Activated T-helper 17 cell treated with anti-CD3 and anti-CD28 coated beads, Interleukin-2, amount 50 U/mL, for 72 hours (primary cell): ENCODE measurements at places on chromosomes 1 and 21.
A peak's percentile ranks its signal among the peaks of the same experiment; 100 is the strongest.

- no peak for ATAC-seq
Observed at GRCh38 chr1:197081117-197081753, 14.2 kb upstream of the F13B start.

DNA sequence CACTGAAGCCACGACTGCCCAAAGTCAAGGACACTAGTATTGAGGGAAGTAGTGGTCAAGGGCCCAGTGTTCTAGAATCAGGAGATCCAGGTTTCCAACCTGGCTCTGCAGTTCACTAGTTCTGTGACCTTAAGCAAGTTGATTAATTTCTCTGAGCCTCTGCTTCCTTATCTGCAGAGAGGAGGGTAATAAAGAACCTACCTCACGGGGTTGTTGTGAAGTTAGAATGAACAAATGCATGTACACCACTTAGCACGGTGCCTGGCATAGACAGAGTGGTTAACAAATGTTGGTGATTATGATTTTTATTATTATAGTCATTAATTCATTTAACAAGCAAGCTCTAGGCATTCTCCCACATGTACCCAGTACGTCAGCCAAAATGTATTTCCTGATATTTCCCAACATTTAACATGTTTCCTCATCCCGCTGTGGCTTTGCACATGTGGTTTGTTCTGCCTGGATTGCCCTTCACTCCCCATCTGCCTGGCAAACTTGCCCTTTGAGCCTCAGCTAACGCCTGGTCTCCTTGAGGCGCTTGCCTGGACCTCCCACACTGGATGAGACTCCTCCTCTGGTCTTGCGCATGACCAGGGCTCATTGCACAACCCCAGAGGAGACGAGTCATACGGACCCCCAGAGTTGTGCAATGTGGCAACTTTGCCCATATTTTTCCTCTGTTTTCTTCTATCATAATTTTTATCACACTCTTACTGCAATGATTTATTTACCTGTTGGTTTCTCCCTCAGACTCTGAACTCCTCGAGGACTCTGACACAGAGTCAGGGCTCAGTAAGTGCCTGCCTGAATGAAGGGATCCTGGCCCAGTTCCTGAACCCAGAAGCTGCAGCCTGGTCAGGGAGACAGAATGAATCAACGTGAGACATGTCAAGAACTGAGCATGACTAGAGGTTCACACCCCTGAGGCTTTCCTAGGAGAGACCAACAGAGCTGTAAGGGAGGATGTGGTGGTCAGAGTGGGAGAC, 20.7 kb upstream of the MFSD2A start:
- ATAC-seq, result no peak

DNA sequence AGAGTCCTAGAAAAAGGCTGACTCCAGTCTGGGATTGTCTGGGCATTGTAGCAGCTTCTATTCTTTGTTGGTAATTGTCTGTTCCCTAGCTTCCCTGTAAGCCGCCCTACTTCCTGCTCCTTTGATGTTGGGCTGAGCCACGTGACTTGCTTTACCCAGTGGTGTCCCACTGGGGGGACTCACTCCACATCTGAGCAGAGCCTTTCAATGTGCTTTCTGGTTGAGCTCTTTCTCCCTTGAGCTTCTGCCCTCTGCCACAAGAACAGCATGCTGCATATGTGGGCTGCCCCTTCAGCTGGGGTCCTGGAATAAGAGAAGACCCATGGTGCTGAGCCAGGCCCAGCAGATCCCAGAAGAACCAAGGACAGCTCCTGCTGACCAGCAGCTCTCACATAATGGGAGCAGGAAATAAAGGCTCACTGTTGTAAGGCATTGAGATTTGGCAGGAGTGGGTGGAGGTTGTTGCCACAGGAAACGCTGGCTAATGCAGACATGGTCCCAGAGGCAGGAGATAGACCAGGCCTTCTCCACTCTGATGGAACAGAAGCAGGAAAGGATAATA, 276.3 kb upstream of the GJB5 start:
- ATAC-seq, result no peak

DNA sequence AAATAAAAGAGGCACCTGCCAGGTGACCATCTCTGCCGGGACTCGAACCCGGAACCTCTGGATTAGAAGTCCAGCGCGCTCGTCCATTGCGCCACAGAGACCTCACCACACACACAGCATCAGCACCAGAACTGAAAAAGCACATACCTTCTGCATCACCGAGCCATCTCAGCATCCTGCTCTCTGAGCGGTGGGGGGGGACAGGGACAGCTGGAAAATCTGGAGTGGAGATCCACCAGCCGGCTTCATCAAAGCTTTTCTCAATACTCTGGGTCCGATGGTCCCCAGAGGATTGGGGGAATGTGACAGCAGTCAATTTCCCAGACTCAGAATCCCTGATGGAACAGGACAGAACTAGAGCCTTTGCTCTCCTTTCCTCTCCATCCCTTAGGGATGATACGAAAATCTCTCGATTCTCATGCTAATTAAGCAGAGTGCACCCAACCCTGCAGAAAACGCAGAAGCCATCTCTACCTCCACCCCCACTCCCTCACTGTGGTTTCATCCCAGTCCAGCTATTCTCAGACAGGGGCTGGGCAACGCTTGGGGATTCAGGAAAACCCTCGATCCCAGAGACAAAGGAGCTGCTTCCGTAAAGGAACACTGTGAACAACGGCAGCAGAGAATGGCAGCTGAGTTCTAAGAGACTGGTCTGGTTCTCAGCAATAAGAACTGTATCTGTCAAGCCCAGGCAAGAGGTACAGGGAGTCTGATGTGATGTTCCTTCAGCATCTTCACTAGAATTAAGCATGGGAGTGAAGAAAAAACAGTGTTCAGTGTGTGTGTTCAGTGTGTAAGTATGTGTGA, 29.6 kb upstream of the CADM3 start:
- no peak for ATAC-seq

DNA sequence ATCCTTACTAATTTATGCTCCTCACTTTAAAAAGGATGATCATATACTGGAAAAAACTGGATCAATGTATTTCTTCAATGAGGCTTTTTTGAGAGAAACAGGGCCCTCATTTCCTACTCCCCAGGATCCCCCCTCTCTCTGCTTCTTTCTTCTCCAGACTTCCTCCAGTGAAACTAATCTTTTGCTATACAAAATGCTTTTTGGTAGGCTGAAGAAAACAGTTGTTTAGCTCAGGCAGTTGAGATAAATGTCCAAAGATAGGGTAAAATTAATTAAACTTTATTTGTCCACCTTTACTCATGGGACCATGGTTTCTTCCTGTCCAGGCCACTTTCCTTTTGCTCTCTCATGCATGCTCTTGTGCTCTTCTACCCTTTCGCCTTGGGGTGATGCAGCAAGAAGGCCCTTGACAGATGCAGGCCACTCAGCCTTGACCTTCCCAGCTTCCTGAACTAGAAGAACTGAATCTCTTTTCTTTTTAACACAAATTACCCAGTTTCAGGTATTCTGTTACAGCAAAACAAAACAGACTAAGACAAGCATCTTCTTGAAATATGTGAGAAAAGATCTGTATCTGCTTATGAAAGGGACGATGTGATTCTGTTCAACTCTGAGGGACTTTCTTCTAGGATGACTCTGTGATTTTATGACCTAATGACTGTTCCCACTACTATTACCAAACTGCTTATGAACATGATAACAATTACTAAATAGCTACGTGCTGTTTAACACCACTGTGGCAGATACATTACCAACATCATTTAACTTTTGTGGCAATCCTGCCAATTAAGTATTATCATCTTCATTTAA, 63.7 kb downstream of the NVL start:
- peak; percentile 64 for ATAC-seq

DNA sequence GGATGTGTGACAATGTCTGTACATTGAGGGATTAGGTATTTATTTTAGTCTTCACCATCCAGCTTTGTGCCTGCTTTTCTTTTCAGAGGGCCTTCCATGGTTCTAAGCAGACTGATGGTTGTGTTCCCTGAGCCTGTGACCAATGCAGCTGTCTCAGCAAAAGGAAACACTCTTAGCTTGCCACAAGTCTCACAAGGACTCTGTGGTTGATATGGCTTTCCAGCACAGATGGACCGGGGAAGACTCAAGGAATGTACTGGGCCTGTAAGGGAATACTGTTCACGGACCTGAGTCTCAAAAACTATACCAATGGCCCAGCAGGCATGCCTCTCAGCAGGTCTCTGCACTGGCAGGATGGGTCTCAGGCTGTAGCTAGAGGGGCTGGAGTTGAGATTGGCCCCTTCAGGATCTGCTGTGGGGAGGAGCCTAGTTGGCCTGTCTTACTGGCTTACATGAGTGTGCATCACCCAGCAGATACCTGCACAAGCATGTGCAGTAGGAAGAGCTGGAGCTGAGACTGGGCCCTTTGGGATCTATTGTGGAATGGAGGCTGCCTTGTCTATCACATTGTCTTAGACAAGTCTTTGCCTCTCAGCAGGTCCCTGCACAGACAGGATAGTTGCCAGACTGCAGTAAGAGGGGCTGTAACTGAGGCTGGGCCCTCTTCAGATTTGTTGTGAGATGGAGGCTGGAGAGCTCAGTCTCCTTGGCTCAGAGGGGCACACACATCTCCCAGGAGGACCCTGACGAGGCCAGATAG, 52.0 kb upstream of the PDC start:
- ATAC-seq, result no peak

- no peak for ATAC-seq
Observed at GRCh38 chr1:51147394-51147793, 45.4 kb downstream of the C1orf185 start.

- peak; percentile 66 for ATAC-seq
Observed at GRCh38 chr1:91731815-91732214, 154.1 kb downstream of the TGFBR3 start.

DNA sequence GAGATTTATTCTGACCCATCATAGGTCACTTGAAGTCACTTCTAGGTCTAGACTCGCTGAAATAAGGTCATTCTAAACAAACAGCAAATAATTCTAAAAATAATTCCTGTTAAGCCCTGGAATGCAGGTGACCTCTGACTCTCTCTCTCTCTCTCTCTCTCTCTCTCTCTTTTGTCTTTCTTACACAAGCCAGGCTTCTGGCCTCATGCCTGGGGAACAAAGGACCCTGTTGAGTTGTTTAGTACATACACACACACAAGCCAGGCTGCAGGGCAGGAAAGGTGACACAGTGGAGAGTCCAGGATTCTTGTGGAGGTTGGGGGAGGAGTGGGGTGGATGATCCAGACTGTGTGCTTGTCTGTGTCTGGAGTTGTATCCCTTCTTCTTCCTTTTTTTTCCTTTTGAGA, 4.0 kb upstream of the MEX3A start:
- no peak for ATAC-seq

DNA sequence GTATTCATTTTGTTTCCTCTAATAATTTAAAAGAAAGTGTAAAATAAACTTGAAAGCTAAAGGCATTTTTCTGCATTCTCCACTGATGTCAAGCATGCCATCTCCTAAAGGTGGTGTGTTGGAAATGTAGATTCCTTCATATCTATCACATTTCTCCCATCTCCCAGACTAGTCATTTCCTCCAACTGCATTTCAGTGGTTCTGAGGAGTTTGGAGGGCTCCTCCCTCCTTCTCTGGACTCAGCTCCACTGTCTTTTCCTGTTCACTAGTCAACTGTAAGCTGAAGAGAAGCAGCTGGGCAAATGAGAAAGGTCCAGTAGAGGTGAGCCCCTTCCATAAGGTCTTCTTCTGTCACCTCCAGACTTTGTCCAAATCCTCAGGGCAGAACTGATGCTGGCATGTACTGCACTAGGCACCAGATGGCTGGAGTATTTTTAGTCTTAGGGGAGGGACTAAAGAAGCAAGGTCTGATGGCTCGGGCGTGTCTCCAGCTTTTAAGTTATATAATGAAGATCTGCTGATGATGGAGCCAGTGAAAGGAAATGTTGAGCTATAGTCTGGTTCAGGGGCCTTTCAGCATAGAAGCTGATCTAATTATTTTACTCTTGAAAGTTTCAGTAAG, 186.1 kb downstream of the NTNG1 start:
- ATAC-seq, result no peak

DNA sequence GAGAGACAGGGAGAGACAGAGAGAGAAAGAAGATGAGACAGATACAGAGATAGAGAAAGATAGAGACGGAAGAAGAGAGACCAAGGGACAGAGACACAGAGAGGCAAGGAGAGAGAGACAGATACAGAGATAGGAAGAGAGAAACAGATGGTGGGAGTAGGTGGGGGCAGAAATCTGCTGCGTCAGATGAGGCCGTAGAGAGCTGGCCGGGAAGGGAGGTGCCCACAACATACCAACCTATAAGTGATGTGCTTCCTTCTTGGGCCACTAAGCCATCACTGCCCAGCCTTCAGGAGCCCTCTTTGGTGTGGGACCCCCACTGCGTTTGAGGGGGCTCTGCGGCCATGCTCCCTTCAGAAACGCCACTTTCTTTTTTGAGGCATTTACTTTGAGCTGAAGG, 307.6 kb upstream of the VAMP3 start:
- ATAC-seq, result no peak

DNA sequence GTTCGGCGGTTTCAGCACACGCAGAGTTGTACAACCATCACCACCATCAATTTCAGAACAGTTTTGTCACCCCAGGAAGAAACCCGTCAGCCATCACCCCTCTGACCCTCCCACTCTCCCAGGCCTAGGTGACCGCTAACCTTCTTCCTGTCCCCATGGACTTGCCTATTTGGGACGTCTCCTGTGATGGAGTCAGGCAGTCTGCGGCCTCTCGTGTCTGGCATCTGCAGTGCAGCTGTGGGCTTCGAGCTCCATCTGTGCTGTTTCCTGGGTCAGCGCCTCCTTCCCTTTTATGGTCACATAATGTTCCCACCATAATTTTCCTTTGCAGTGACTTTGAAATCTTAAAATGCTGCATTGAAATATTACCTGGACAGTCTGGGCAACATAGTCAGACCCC, 24.4 kb downstream of the SLC45A1 start:
- ATAC-seq, result no peak
